ENCODE measurements at places on chromosomes 1 and 21.

- DNase-seq: no peak
These were observed 43.7 kb upstream of the KCNK1 start for GRCh38 chr1:233570216-233570615.

DNA sequence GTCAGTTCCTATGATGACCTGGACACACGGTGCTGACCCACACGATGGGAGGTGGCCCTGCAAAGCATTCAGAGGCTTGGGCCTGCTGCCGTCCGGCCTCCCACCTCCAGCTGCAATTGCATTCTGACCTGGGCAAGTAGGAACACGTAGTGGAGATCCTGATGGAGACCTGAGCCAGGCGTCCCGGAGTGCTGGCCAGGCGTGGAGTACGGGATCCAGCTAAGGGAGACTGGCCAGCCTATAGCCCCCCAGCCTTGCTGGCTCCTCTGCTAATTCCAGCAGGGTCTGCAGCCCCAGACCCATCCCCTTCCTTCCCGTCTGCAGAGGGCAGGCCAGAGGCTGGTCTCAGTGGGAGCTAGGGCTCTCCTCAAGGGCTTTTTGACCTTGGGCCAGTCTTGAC is 11.2 kb downstream of the CD46 start:
- DNase-seq: no peak

DNA sequence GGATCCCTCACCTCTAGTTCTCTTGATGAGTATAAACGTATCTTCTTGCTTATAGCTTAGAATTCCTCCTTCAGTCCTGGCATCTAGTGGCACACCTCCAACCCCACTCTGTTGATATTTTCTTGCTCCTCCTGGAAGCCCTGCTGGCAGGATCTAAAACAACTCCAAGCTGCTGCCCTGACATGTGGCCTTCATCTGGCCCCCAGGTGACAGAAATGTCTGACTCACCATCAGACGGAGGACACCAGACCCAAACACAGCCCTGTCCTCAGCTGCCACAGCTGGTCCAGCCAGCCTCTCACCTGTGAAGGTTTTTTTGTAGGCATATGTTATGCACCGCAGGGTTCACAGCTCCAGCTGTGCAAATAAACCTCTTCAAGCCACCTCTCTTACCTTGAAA is 53.4 kb downstream of the KRTAP19-8 start:
- no peak for DNase-seq

DNA sequence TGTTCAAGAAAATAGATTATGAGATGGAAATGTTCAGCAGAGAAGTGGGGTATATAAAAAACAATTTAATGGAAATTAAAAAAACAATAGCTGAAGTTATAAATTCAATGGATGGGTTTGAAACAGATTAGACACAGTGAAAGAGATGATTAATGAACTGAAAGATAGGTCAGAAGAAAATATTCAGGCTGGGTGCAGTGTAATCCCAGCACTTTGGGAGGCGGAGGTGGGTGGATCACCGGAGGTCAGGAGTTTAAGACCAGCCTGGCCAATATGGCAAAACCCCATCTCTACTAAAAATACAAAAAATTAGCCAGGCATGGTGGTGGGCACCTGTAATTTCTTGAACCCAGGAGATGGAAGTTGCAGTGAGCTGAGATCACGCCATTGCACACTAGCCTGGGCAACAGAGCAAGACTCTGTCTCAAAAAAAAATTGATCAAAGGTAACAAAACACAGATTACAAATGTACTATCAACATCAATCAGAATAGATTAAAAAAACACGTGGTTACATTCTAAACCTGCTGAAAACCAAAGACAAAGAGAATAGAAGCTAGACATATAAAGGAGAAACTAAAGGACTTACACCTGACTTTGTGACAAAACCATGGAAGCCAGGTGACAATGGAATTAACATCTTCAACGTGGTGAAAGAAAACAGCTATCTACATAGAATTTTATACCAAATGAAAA is 4.8 kb upstream of the SUMO3 start:
- DNase-seq: no peak

- no peak for DNase-seq
These were observed 32.7 kb downstream of the C1orf21 start for GRCh38 chr1:184419350-184420161.

DNA sequence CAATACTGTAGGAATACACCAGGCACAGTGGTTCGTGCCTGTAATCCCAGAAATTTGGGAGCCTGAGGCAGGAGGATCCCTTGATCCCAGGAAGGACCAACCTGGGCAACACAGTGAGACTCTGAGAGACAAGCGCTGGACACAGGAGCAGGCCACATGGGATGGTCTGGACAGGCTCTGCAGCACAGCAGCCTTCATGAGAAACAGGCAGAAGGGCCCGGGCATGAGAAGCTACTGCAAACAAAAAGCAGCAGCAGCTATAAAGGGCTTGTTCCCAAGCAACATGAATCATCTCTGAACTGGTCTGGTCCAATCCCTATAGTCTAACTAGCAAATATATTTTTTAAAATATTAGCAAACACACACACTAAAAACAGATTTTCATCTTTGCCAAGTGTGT is 35.5 kb upstream of the SLAMF9 start:
- DNase-seq: no peak
